ENCODE measurements at places on chromosomes 1 and 21.

DNA sequence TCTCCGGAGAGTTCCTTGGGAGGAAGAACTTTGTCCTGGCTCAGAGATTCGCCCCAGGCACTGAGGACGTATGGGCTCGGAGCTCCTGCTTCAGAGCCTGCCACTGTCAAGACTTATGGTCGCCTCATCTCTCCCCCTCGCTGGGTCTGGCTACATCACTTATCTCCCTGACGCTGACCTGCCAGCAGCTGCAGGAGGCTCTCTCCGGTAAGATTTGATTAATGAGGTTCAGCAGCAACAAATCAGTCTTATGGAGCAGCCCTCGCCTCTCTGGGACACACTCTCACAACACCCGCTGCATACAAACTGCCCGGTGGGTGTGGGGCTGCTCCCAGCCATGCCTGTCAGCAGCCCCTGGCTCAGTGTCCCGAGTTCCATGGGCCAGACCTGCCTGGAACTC, 297.8 kb downstream of the RRAGC start:
- DNase-seq = no peak

GRCh38 chr21:34704119-34704518, 35.3 kb downstream of the CLIC6 start:
- no peak for DNase-seq

DNA sequence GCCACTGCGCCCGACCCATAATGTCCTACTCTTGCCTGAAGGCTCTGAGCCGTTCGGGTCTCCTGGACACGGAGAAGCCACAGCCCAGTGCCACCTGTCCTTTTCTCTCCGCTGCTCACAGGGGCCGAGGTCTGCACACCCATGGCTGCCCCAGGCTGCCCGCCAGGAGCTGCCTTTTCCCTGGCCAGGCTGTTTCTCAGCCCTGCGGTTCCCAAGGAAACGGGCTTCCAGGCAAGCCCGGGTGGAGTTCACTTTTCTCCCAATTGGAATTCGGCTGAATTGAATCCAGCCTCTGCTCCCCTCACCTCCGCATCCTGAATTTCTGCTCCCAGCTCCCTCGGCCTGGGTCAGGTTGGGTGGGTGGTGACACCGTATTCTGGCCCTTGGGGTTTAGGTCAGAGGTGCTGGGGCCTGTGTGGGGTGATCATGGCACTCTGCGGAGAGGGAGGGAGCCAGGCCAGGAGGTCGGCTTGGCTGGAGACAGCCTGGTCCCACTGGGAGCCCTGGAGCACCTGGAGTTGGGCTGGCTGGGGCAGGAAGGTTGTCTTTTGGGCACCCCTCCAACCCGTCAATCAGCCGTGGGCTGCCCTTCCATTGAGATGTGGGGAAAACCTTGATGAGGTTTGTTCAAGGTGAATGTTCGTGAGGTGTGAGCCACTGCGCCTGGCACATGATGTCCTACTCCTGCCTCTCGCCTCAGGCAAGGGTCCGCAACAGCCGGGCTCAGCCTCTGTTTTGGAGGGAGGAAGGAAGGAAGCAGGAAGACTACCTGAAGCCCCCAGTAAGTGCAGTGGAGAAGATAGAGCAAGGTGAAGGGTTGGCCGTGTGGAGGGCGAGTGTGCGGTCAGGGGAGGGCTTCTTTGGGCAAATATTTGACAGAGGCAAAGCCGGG, 25.1 kb downstream of the RRP1 start:
- no peak for DNase-seq

- DNase-seq = no peak
These were observed 4.7 kb upstream of the SPRR3 start for GRCh38 chr1:152996633-152997400.

- no peak for DNase-seq
These were observed 958 bp downstream of the NFYC start for GRCh38 chr1:40692429-40692895.

DNA sequence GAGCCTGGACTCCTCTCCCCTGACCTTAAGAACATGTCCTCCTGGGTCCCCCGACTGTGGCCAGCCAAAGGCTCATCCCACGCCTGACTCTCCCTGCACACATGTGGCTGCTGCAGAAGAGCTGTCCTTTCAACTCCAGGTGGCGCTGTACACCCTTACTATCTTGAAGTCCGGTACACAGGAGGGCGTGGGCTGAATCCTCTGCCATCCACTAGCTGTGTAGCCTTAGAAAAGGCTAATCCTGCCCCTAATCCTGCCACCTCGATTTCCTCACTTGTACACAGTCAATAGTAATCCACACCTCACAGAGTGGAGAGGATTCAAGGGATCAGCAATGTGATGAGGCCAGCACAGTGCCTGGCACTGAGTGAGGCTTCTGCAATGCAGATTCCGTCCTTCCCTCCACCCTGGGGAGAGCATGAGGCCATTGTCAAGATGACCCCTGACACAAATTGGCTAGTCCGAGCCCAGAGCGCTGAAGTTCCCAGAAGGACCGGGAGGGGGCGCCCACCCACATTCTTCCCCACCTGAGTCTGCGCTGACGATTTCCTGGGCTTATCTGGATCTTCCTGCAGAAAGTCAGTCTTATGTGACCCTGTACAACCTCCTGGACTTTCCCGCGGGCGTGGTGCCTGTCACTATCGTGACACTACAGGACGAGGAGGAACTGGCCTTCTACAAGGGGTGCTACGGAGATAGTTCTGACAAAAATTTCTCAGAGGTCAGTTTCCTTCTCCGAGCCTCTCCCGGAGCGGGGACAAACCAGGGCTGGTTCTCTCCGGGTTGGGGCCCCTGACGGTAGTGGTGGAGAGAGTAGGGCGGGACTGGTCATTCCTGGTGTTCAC, 47.1 kb upstream of the DMBX1 start:
- peak; percentile 70 for DNase-seq

- no peak for DNase-seq
These were observed 4.6 kb downstream of the LRRC3 start for GRCh38 chr21:44459712-44460440.

- no peak for DNase-seq
These were observed 40.5 kb downstream of the PATJ start for GRCh38 chr1:61782771-61783170.

DNA sequence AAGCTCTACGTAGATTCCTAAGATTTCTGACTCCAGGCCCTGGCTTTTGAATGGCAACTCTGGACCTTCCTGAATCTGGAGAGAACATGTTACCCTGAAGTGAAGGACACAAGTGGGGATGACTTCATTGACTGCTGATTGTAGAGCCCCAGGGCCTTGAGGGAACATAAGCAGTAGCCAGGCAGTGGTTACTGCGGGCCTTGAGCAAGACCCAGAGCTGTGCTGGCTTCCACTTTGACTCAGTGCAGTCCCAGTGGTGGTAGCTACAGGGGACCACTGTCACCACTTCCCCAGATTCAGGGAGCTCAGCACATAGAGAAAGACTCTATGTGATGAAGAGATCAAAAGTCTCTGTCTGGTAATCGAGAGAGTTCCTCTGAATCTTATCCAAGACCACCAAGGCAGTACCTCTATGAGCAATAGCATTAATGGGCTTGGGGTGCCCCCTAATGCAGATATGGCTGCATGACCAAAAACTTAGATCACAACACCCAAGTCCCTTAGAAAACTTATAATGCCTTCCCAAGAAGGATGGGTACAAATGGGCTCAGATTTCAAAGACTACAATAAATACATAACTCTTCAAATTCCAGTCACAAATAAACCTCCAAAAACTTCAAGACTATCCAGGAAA, 1278.3 kb downstream of the AMY1C start:
- DNase-seq = peak; percentile 45

DNA sequence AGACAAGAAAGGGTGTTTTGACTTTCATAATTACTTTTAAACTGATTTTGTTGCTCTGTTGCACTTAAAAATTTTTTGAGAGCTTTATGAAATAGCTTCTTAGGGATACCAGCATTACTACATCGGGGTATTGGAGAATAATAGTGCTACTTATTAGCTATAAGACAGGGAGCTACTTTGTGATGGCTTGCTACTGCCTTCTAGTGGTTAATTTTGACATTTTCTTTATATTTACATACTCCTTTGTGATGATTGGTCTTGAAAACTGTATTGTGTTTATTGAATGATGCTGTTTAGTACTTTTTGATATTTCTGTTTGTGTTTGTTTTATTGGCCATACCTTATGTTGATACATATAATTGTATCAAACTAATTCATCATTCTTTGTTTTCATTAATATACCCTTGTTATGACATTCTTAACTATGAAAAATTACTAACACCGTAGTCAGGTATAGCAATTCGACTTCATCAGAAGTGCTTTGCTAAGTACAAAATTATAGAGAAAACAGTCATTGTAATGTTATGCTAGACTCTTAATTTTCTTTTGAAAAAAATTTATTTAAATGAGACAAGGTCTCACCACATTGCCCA, 85.5 kb downstream of the CLIC4 start:
- DNase-seq = peak; percentile 69

- no peak for DNase-seq
These were observed 16.4 kb downstream of the ALDH4A1 start for GRCh38 chr1:18886003-18886335.

DNA sequence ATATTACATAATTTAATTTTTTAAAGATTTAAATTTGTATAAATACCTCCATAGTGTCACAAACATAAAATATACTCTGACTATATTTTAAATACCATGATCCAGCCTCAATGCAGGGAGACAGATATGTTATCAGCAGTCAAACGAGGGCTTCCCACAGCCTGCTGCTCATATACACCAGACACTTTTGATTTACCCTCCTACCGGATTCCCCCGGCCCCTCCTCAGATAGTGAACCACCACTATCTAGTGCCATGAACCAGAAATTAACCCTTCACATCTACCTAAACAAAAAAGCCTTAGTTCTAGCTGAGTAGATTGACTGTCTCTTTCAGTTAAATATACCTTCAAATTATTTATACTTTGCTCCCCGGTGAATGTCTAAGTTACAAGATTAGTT, 52.4 kb upstream of the C1orf53 start:
- no peak for DNase-seq

- DNase-seq = no peak
These were observed 9.4 kb downstream of the PIGP start for GRCh38 chr21:37063433-37063832.

DNA sequence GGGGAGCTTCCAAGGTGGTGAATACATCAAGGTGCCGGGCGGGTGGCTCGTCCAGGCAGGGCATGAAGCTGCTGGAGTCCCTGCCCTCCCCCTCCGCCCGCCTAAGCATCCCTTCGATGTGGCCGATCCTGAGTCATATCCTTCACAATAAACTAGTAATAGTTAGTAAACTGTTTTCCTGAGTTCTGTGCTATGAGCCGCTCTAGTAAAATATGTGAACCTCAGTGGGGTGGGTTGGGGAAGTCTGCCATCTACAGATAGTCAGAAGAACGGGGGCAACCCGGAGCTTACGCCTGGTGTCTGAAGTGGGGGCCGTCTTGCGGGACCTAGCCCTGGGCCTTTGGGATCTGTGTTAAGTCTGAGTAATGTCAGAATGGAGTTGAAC, 21.6 kb downstream of the C2CD2 start:
- no peak for DNase-seq

DNA sequence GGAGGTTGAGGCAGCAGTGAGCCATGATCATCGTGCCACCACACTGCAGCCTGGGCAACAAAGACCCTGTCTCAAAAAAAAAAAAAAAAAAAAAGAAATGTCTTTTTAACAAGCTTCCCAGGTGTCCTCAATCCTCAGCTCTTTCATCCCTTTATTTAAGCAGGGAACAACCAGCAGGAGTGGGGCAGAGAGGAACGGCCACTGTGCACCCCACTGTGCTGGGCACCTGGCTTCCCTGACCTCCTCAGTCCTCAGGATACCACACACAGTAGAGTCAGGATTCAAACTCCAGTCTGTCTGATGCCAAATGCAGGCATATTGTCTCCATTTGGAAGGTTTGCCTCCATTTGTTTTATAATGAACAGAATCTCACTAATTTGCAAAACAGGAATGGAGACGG, 19.8 kb upstream of the PTAFR start:
- DNase-seq = no peak

GRCh38 chr1:178819123-178819522, 51.8 kb downstream of the ANGPTL1 start:
- DNase-seq = no peak

DNA sequence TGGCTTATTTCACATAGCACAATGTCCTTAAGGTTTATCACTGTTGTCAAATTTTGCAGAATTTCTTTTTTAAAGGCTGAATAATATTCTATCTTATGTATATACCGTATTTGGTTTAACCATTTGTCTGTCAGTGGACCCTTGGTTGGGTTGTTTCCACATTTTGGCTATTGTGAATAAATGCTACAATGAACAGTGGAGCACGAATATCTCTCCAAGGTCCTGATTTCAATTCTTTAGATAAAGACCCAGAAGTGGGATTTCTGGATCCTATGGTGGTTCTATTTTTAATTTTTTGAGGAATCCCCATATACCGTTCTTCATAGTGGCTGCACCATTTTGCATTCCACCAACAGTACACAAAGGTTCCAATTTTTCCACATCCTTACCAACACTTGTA, 5.8 kb upstream of the ZBTB17 start:
- no peak for DNase-seq

- DNase-seq = no peak
These were observed 27.5 kb downstream of the ATP8B2 start for GRCh38 chr1:154352581-154353459.

GRCh38 chr1:231039161-231040018, 664 bp downstream of the FAM89A start:
- DNase-seq = peak; percentile 21

DNA sequence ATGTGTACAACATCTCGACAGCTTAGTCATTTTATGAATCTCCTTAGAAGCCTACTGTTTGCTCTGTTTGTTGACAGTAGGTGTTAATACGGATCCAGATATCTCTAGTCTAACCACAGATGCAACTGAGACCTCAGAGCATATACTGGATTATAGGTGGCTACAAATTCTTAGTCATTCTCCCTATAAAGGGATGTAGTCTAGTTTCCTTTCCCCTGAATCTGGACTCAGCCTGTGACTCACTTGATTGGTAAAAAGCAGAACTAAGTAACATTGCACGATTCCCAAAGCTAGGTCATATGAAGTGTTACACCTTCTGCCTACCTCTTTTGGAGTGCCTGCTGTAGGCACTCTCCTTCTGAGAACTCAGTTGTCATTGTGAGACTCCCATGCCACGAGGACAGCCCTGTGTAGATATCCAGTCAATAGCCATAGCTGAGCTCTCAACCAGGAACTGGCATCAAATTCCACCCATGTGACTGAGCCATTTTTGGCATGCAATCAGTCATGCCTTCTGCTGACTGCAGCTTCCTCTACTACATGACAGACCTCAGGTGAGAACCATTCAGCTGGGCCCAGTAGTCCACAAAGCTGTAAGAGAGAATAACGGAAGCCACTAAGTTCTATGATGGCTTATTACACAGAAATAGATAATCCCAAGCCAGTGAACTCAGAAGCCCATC, 135.9 kb upstream of the CHRM3 start:
- DNase-seq = no peak

DNA sequence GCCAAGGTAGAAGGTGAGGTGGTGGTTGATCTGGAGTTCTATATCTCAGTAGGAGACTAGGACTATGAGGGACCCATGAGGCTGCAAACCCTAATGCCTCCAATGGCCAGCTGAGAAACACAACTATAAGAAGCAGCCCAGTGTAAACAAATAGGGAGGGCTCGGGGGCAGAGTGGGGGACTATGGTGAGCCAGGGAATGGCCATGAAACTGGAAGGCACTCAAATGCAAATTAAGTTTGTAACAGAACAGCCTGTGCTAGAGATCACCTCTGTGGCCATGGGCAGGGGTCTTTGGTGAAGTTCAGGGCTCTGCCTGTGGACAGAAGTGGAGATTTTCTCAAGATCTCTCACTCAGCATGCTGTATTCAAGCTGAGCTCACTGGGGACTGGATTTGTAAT, 187.1 kb downstream of the GRIK3 start:
- no peak for DNase-seq
